ENCODE measurements at places on chromosomes 2 and 18.
A peak's percentile ranks its signal among the peaks of the same experiment; 100 is the strongest.

DNA sequence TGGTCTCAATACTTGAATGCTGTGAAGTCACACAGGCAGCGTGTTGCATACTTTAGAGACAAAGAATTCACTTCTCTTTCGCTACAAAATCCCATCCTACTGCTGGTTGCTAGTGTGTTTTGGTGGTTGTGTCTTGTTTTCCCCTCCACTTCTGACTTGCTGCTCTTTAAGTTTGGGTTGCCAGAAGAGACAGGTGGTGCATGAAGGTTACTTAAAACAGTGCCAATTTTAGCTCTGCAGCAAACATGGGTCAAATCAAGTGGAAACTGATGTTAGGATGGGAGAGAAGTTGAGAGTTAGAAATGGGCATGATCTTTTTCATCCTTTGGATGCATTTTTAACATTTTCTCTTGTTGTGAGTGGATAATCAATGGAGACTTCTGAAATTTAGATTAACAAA is 136.2 kb upstream of the KCNH7 start:
- no peak for DNase-seq

GRCh38 chr2:6940820-6941219 is 23.6 kb downstream of the RNF144A start:
- DNase-seq, result peak; percentile 32

- no peak for DNase-seq
These were observed 80.3 kb downstream of the SPOPL start for GRCh38 chr2:138581909-138582308.

GRCh38 chr2:157439824-157440186 is 4.1 kb downstream of the CYTIP start:
- DNase-seq, result peak; percentile 85

- no peak for DNase-seq
These were observed 52.4 kb downstream of the RABL2A start for GRCh38 chr2:113679457-113679856.

DNA sequence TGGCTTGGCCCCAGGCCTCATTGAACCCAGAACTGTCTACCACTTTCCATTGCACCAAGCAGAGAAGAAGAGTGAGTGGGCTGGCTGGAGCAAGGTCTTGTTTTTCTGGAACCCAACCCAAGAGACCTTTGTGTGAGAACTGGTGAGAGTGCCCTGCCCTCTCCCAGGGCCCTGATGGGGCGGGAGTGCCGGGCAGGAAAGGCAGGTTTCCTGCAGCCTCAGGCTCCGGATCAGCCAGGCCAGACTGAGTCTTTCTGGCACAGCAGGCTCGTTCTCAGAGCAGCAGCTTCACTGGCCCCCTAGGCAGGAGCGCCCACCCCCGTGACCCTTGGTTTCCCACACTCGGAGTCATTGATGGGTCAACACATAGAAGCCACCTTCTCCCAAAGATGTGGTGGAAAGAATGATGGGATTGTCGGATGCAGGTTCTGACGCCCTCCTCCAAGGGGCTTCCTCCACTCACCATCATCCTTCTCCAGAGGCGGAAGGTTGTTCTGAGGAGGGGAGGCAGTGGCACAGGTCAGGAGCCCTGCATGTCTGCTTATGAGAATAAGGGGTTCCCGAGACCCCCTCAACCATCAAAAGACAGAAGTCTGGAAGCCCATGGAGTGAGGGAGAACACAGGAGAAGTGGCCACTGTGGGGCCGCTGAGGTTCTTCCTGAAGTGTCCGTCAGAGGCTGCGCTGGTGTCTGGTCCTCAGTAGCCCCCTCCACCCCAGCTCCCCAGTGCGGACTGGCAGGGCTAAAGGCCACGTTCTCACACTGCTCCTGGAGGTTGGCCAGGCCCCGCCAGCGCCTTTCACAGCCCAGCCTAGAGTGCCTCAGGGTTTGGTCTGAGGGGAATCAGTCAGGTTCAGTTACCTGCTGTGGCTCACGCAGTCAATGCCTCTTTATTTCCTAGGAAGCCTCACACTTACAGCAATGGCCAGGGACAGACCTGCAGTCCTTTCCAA is 62.8 kb upstream of the LAPTM4A start:
- DNase-seq, result no peak

- no peak for DNase-seq
These were observed 286.3 kb downstream of the BCL11A start for GRCh38 chr2:60267122-60267521.

GRCh38 chr18:31281437-31281836 is 36.5 kb upstream of the DSG1 start:
- DNase-seq, result no peak

- no peak for DNase-seq
These were observed 17.9 kb upstream of the TEX51 start for GRCh38 chr2:126880817-126881216.

GRCh38 chr2:98540536-98540935 is 67.8 kb downstream of the COA5 start:
- DNase-seq, result peak; percentile 42

DNA sequence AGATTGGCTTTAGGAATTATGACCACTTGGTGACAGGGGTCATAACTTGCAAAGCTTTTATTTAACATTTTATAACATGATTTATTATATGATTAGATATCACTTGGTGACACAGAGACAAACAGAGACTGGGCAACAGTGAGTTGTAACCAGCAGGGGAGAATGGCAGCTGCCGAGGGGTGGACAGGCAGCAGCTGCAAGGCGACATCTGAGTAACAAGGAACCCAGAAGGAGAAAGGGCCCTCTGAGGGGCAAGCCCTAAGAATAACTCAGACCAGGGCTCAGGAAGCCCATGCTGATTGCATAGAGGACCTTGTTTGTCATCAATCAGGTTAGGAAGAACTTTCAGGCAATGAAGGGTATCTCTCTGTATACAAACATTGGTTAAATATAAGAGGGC is 339.9 kb upstream of the SOX11 start:
- no peak for DNase-seq

DNA sequence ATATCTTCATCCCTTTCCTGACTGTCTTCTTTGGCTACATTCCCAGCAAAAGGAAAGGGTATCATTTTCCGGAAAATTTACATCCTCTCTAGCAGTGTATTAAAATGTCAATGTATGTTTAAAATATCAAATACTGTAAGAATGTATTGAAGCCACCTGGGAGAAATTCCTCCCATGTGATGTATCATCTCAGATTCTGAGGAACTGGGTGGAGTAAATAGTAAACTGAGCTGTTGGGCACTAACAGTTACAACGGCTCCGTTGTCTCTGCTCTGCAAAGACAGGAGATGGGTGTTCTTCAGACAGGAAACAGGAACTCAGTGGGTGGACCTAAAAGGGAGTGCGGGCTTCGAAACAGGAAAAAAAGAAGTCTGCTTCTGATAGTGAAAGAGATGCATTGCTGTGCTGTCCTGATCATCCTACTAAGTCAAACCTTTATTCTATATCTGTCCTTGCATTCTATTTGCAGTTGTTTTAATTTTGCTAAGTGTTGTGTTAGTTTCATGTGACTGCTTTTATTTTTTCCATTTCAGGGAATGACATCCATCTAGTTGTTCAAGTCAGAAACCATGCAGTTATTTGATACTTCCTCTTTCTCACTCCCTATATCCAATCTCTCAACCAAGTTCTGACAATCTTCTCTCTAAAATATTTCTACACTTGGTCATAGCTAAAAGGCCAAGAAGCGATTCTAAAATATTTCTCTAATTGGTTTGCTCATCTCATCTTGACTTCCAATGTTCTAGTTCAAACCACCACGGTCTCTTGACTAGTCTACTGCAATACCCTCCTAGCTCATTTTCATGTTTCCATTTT is 19.4 kb downstream of the DOK1 start:
- DNase-seq, result peak; percentile 83

GRCh38 chr2:119256582-119256921 is 32.9 kb downstream of the STEAP3 start:
- no peak for DNase-seq

DNA sequence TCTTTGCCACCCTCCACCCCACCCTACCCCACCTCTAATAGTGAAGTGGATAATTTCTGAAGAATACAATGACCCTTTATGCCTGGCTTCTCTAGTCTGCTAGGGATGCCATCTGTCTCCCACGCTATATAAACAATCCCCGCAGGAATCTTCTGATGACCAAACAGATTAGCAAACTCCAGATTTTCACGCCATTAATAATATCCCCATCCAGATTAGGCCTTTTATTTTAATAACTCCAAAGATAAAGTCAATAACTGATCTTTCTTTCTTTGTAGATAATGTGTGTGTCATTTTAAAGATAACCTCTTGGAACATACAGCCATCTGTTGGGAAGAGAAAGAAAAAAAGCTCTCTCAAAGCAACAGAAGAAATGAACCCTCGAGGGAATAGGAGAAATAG is 47.9 kb upstream of the CCDC150 start:
- no peak for DNase-seq

DNA sequence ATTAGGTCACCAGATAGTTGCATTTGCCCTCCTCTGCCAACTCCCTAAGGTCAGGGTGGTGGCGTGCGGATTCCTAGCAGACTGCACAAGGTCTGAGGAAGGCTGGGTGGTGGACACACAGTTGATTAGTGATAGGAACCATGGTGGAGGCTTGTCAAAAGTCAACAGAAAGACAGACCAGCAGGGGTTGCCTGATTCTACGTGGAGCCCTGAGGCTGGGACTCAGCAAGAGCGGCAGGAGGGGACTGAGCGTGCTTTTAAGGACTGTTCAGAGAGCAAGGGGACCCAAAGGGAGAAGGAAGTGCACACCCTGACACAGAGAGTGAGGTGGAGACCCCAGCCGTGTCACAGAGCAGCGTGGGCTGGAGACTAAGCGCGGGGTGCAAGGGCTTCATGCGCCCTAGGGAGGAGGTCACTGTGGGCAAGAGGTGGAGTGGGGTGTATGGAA is 513.2 kb downstream of the RNF144A start:
- peak; percentile 74 for DNase-seq

DNA sequence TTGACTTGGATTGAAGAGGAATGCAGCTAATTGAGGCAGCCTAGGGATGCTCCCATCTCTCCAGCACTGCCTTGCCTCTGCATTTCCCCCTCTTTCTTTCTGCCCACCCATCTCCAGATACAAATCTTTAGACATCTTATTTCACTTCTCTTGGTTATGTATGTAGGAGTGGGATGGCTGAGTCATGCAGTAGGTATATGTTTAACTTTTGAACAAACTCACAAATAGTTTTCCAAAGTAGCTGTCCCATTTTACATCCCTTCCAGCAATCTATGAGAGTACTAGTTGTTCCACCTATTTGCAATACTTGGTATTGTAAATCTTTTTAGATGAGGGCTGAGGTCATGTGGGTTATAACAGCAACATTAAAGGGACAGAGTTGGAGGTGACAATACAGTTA is 329.9 kb downstream of the DYSF start:
- no peak for DNase-seq

DNA sequence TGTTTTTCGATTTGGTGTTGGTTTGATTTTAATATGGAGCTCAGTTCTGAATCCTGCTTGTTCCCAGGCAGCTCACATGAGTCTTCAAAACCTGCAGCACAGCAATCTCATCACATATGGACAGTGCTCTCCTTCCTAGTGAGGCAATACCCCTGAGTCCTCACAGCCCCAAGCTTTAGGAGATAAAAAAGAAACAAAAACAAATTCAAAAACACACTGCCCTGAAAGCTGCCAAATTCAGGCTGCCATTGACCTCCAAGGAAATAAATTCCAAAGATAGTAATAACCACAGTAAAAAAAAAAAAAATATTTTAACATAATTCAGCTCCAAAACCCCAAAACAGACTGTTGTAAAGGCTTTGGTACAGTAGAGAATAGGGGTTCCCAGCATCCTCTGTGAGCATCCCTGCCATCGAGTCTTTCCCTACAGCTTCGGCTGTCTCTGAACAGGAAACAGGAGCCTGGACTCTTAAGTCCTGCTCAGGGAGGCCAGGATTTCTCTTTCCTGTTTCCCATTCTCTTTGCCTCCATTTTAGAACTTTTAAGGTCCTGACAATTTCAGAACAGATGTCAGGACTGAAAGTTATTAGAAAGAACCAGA is 14.7 kb upstream of the SP3 start:
- DNase-seq, result no peak

GRCh38 chr2:101330253-101330933 is 21.9 kb upstream of the RNF149 start:
- DNase-seq, result peak; percentile 79

GRCh38 chr2:104428155-104428554 is 425.8 kb upstream of the POU3F3 start:
- DNase-seq, result no peak

GRCh38 chr2:3257166-3257565 is 120.5 kb downstream of the EIPR1 start:
- no peak for DNase-seq

DNA sequence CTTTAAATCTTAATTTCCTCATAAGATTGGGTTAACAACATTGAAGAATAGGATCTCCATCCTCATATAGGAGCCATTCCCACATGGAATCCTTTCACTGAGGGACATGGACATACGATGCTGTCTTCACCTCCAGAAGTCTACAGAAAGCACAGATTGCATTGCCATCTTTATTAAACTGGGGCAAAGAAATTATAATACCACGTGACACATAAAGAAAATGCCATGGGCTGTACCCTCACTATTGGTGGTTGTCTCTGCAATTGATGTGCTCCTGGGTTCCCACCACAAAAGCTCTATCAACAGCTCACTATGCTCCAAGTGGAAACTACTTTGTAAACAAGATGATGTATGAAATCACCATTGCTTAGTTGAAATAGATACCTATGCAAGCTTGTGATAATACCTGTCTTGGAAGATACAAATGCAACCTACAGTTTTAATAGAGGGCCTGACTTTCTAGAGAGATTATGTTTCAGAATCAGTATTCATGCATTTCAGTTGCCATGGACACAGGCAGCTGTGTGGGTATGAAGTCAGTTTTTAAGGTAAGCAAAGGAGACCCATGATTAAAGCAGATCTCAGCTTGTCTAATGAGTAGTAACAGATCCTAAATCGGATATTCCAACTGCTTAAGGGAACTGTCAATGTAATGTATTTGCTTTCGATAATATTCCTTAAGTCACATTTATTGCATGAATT is 337.0 kb downstream of the RAD51AP2 start:
- no peak for DNase-seq

GRCh38 chr18:9817725-9818422 is 67.9 kb upstream of the TXNDC2 start:
- DNase-seq, result no peak

DNA sequence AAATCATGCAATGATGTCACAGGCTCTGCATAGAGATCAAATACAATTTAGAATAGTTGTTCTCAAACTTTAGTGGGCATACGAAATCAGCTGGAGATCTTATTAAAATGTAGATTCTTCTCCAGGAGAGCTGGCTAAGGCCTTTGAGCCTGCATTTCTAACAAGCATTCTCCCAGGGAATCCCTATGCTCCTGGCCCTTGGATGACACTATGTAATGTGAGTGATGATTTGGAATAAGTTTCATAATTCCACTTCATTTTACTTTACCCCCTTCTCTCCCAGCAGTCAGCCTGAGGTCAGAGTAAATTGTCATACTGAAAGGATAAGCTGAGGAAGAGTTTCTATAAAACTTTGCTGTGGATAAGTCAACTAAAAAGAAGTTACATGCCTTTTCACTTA is 189.1 kb downstream of the UBE2E3 start:
- no peak for DNase-seq

GRCh38 chr2:66805016-66805865 is 370.3 kb downstream of the MEIS1 start:
- no peak for DNase-seq

DNA sequence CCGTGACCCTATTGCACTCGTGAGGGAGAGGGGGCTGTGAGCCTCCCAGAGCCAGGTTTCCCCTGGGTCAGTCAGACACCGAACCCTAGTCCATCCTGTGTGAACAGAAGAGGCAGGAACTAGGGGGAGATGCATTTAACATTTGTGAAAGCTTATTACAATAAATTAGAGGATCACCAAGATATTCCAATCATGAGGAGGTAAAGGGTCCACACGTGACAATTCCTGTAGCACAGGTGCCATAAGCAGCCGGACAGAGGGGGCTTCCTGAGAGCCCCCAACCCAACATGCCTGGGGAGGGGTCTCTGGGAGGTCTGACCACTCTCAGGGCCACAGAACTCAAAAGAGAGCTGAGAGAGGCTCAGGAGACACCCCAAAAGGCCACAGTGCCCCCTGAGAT is 93.3 kb downstream of the KCNF1 start:
- no peak for DNase-seq

All from activated CD4-positive, alpha-beta T cell treated with anti-CD3 and anti-CD28 coated beads, Interleukin-2, amount 10 ng/mL, durations not matched to agents 24 days and 14 days (primary cell).